Vagina (tissue), 2 donors: ENCODE measurements at places on chromosomes 3 and 15.

- DNase-seq: no peak
Measured at GRCh38 chr15:53588773-53589172, 170.7 kb downstream of the WDR72 start.

DNA sequence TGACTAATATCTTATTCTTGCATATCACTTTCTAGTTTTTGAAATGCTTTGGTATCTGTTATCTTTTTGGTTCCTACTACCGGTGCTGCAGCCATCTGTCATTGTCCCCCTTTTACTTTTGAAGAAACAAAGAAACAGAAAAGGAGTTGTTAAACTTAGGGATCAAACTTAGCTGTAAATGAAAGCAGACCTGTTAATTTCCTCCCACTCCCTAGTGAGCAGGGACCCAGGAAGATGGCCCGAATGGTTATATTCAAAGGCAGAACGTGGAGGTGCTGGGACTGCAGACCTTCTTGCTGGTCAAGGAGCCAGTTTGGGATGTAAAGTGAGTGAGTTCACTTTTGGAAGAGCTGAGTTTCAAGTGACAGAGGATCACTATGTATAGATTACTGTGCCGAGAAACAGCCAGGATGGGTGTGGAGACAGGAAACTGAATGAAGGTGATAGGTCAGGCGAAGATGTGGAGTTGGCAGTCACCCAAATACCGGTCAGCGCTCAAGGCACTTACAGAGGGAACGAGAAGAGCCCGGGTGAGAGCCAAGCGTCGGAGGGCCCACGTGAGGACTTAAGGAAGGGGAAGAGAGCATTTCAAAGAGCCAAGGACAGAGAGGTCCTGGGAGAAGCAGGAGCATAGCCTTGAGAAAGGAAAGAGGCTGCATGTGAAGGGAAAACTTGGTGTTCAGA is 20.1 kb downstream of the KBTBD8 start:
- DNase-seq: no peak

DNA sequence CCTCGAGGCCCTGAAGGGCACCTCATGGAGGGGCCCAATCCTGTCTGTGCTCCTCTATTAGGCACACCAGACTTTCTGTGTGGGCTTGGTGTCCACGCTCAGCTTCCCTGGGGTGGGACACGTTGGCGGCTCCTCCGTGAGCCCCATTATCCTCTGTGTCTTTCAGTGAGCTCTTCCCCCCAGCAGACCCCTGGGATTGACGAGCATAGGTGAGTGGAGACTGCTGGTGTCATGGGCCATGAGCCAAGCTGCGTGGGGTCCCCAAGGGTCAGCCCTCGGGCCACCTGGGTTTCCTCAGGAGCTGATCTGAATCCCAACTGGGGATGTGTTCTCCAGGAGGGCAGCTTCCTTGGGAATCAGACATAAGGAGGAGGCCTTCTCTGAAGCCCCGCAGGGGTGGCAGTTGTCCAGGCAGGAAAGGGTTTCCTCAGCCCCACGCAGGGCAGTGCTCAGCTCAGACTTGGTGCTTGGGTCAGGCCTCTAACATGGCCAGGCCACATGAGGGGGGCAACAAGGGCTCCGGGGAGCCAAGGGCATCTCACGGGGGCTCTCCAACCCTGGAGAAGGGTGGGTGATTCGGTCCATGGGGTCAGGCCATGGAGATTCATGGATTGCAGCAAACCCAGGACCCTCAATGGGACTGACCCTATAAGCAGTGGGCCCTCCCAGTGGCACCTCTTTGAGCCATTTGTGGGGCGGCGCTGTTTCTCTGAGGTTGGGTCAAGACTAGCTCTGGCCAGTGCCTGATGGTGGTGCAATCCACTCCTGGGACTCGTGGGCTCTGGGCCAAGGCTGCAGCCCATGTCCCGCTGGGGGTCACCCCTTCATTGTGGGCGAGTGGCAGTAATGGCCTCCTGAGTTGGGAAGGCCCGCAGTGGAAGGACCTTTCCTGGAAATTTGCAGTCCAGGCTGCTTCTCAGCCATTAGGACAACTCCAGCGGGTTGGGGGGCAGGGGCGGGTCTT is 222.5 kb downstream of the SNRPN start:
- no peak for DNase-seq

- DNase-seq: no peak
Measured at GRCh38 chr3:34421762-34422161, 623.3 kb downstream of the PDCD6IP start.

DNA sequence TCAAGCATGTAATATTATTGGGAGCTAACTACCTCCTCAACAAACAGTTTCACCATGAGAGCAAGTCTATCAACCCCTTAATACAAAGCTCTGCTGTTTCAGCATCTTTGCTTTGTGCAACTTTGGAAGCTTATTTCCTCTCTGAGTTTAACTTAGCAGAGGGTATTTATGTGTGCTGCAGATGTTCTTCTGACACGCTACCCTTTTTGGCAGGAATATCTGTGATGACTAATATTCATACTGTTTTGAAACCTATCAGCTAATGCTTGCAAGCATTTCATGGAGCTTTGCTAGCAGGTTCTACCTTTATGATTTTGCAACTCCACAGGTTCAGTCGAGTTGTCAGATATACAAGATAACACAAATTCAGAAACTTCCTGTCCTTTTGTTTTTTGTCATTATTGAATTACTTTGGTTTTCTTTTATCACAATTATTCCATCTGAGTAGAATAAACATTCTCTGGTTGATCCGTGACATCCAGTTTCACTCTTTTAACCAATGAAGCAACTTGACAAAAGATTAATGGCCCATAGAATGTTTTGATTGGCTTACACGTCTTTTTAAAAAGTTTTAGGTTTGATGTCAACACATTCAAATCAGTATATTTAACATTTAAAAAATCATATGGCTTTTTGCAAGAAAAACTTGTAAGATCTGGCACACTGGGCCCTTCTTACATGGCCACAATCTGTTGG is 1.7 kb upstream of the SLC9A9 start:
- no peak for DNase-seq

- DNase-seq: no peak
Measured at GRCh38 chr3:56321892-56322291, 146.4 kb downstream of the ERC2 start.
